ENCODE measurements at places on chromosomes 13 and 19. TPM values are rescaled to one million over a fixed set of nuclear protein-coding genes. Genes with fewer than 3 reads are reported as not detected.
A peak's percentile ranks its signal among the peaks of the same experiment; 100 is the strongest.

- no peak for DNase-seq
These were observed 1.4 kb downstream of the NLRP2 start for GRCh38 chr19:54967611-54968010.

DNA sequence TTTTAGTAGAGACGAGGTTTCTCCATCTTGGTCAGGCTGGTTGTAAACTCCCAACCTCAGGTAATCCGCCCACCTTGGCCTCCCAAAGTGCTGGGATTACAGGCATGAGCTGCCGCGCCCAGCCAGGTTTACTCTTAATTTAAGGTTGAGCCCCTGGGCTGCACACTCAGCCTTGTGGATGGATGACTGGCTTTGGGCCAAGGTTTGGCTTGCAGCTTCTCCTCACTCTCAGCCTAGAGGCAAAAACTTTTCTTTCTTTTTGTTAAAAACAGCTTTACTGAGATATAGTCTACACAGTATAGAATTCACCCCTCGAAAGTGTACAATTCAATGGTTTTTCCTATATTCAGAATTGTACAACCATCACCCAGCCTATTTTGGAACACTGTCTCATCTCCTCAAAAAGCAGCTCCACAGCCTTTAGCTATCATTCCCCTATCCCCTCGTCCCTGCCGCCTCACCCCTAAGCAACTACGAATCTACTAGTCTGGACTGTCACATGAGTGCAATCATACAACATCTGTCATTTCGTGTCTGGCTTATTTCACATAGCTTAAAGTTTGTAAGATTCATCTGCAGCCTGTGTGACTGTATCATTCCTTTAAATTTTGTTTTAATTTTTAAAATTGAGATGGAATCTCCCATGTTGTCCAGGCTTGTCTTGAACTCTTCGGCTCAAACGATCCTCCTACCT lies 14.5 kb upstream of the TSPAN16 start:
- DNase-seq: no peak

GRCh38 chr13:30292325-30292724 lies 15.0 kb downstream of the KATNAL1 start:
- DNase-seq: no peak

DNA sequence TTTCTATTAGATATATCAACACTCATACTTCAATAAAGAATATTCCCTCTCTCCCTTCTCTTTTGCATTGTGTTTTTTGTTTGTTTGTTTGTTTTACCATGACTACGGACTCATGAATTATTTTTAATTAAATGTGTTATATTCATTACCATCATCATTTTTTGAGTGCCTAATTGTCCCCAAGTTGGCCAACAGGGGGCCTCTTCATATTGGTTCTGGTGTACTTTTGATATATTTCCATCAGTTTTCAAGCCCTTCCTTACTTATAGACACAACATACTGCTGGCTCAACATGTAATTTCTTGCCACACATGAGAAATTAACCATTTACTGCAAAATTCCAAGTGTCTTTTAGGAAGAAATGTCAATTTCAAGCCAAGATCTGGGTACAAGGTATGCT lies 54.5 kb upstream of the GPC6 start:
- DNase-seq: no peak

DNA sequence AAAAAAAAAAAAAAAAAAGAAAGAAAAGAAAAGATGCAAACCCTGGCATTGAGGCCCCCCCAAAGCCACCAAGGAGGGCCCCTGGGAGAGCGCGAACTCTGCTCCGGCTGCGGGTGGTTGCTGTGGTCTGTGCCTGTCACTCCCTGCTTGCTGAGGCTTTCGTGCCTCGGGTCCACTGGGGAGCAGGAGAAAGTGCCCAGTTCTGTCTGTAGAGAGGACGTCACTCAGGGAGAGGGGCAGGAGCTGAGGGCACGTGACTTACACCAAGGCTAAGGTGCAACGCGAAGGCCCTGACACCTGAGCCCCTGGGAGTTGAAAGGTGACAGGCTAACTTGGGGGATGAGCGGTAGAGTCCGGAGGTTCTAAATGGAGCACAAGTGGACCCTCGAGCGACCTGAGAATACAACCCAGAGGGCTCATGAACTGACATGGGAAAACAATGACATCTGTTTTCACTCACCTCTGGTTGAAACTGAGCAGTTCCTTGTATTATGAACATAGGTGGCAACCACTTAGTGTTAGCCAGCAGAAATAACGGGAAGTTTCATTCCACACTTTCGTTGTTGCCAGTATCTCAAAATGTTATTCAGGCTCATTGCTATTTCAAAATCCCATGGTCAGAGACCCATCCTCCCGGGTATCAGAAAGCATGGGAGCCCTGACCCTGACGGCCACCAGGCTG lies 69.2 kb upstream of the TM9SF2 start:
- peak; percentile 51 for DNase-seq

DNA sequence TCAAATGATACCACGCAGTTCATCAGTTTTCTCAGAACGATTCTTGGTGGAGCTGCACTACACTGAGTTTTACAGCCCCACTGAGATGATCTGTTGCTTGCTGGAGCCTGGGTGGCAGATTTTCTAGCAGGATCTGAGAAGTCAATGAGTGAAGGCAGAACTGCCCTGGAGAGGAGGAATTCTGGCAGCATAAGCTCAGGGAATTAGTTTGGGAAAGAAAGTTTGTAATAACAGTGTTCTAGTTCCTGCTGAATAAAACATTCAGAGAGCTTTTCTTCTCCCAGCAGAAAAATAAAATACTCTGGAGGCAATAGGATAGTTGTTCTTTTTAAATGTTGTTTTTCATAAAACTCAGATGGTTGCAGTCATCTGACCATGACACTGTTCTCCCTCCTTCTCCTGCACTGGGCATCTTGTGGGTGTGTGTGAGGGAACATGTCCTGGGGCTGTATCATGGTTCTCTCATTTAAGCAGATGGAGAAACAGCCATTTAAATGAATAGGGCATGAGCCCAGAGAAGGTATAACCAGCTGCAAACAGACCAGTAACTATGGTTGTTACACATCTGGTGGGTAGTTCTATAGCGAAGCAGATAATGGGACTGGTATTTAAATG lies 29.6 kb downstream of the OLFM4 start:
- no peak for DNase-seq

DNA sequence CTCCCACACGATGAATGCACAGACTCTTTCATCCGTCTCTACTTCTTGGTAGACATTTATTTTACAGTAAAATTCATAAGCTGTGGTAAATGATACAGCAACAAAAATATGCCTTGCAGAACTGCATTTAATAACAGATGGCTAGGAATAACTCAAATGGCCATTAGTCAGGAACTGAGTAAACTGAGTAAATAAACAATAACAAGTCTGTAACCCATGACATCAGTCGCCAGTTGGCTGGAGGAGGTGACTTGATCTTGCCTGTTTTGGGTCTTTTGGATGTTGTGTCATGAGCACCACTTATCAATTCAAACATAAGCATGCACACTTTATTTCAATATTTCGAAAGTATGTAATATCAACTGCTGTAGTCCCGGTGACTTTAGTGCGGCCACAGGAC lies 632.6 kb upstream of the ARGLU1 start:
- no peak for DNase-seq

GRCh38 chr13:69935043-69935442 lies 172.6 kb upstream of the ATXN8OS start:
- DNase-seq: no peak

DNA sequence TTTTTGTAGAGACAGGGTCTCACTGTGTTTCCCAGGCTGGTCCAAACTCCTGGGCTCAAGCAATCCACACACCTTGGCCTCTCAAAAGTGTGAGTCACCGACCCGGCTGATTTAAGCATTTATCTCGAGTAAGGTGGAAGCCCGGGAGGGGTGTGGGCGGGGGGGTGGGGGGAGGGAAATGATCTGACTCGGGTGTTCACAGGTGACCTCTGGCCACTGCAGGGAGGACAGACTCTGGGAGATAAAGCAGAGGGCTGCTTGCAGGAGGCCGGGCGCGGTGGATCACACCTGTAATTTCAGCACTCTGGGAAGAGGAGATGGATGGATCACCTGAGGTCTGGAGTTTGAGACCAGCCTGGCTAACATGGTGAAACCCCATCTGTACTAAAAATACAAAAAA lies 7.9 kb downstream of the DENND1C start:
- no peak for DNase-seq

DNA sequence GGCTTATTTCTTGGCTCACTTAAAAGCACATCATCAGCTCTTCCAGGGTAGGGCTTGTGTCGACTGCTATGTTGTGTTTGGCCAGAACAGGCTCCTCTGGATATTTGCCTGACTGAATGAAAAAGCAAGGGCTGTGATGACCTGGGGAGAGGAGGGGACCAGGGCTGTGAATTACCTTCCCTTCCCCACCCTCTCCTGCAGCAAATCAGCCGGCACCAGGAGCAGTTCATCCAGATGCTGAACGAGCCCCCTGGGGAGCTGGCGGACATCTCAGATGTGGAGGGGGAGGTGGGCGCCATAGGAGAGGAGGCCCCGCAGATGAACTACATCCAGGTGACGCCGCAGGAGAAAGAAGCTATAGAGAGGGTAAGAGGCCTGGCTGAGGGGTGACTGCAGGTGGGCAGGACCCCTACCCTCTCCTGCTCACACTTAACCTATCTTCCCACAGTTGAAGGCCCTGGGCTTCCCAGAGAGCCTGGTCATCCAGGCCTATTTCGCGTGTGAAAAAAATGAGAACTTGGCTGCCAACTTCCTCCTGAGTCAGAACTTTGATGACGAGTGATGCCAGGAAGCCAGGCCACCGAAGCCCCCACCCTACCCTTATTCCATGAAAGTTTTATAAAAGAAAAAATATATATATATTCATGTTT lies 4.4 kb downstream of the GADD45GIP1 start:
- no peak for DNase-seq

GRCh38 chr19:2867025-2867991 lies at the start of gene ZNF556:
TSS of gene ZNF556 (plus strand) at chr19:2867335. CDS start at chr19:2867422, 87 bp downstream.
- no peak for DNase-seq

DNA sequence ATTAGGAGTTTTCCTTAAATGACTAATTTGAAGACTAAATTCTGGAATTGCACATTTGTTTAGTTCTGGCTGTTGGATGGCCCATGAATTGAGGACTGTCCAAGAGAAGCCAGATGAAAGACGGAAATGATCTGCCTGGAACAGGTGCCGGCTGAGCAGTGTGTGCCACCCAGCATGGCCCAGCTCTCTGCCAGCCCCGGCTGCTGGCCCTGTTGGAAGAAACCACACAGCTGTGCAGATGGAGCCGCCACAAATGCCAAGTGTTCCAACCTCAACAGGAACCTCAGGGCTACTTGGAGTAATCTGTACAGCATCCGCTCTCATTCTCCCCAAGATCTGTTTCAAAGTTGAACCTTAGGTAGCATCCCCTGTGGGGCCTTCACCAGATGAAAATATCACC lies 67.0 kb upstream of the STARD13 start:
- no peak for DNase-seq

- DNase-seq: no peak
These were observed 111.6 kb upstream of the OBI1 start for GRCh38 chr13:78770601-78771000.

DNA sequence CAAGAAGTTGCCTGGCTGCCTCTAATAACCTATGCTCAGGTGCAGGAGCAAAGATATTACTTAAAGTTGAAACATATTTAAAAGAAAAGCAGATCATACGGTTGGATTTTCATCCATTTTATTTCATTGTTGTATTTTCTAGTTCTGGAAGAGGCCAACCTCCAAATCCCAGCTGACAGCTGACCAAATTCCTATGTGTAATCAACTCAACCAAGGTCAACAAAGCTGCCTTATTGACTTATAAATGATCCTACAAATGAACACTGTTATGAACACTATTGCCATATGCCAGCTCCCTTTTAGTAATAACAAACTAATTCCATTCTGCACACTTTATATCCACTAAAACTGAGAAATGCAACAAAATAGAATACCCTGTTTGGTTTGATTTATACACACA lies 1537.4 kb downstream of the SLITRK1 start:
- DNase-seq: no peak

DNA sequence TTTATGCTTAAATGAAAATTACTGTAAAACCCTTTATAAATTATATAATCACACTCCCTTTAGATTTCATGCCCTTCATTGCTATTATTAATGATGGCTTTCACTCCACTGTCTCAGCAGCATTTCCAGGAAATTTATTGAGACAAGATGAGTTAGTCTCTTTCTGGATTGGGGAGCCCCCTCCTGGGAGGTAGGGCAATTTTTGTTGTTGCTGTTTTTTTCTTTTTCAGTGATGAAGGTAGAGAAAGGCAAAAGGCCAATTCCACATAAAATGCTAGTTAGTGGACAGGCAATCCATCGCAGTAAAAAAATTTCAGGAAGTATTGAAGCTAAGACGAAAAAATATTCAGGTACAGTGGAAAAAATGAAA lies 80.2 kb downstream of the TEX26 start:
- DNase-seq: no peak

DNA sequence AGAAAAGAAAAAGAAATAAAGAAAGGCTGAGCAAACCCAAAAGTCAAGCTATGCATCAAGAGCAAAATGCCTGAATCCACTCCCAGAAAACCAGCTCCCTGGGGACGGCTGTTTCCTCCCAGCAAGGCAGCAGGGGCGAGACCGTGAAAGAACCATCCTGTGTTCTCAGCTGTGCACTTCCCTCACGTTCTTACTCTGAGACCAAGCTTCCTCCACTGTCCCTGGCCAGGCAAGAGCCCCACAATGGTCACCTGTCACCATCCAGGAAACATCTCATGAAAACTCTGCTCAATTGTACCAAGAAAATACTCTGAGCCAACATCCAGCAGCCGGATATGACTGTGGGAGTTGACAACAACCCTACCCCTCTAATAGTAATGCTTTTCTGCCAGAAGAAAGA lies 22.9 kb downstream of the RAB20 start:
- DNase-seq: no peak

DNA sequence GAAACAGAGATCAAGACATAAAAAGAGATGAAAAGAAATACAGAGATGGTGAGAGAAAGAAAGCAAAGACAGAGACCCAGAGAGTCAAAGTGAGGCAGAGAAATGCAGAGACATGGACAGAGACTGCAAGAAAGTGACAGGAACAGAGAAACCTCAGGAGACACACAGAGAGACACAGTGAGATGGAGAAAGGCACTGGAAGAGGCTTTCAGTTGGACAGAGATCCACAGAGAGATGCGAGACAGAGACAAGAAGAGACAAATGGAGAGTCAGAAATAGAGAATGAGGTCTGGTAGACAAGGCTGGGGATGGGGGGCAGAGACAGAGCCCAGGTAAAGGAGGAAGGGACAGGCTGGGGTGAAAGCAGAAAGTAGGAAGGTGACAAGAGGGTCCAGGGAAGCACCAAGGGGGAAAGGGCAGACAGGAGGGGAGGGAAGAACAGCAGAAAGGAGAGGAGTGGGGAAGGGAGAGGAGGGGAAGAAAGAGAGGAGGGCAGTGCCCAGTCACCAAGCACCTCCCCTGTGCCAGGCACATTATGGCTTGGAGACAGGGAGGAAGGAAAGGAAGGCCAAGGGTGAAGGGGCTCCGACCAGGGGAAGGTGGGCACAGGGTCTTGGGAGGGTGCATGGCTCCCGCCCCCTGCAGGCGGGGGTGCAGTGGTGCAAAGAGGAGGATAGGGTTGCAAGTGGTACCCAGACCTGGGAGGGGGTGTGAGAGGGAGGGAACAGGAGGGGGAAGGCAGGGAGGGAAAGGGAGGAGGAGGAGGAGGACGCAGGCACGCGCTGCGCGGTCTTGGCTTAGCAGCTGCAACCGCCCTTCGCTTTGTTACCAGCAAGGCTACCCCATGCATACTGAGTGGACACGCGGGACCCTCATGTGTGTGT lies 38.4 kb downstream of the DEDD2 start:
- DNase-seq: no peak

GRCh38 chr19:6743714-6744380 lies 4.4 kb downstream of the TRIP10 start:
- no peak for DNase-seq

Gene MFSD12
- total RNA-seq: 59.2 TPM

Gene B3GNT3
- total RNA-seq: not detected

Gene TLE2
- 0.66 TPM for total RNA-seq

Gene C13orf46
- 0.46 TPM for total RNA-seq

Gene DLL3
- 0.73 TPM for total RNA-seq

Gene ASPDH
- not detected for total RNA-seq
